ENCODE measurements at places on chromosomes 6 and 20. TPM values are rescaled to one million over a fixed set of nuclear protein-coding genes. Genes with fewer than 3 reads are reported as not detected.

Gene ADIG
- total RNA-seq: not detected

Gene TFAP2D
- not detected for total RNA-seq

Gene CTCFL
- not detected for total RNA-seq

Gene TMEM217
- total RNA-seq: not detected

Gene SASH1
- 17.2 TPM for total RNA-seq

Gene APOM
- 34.9 TPM for total RNA-seq

Gene CNR1
- 2.8 TPM for total RNA-seq

Gene CLVS2
- total RNA-seq: 0.09 TPM

Gene ADGRG6
- 35.0 TPM for total RNA-seq

Gene AFDN
- 323 TPM for total RNA-seq

Gene SEMG1
- total RNA-seq: not detected

Gene RBM24
- total RNA-seq: 5.0 TPM

Gene HLA-DRA
- total RNA-seq: 371 TPM

Gene C6orf15
- not detected for total RNA-seq

Gene CASS4
- 1.6 TPM for total RNA-seq

All from Peyer's patch (tissue), 4 donors.